Gastrocnemius medialis (tissue), 4 donors: ENCODE measurements at places on chromosomes 13 and 19. TPM values are rescaled to one million over a fixed set of nuclear protein-coding genes. Genes with fewer than 3 reads are reported as not detected.

DNA sequence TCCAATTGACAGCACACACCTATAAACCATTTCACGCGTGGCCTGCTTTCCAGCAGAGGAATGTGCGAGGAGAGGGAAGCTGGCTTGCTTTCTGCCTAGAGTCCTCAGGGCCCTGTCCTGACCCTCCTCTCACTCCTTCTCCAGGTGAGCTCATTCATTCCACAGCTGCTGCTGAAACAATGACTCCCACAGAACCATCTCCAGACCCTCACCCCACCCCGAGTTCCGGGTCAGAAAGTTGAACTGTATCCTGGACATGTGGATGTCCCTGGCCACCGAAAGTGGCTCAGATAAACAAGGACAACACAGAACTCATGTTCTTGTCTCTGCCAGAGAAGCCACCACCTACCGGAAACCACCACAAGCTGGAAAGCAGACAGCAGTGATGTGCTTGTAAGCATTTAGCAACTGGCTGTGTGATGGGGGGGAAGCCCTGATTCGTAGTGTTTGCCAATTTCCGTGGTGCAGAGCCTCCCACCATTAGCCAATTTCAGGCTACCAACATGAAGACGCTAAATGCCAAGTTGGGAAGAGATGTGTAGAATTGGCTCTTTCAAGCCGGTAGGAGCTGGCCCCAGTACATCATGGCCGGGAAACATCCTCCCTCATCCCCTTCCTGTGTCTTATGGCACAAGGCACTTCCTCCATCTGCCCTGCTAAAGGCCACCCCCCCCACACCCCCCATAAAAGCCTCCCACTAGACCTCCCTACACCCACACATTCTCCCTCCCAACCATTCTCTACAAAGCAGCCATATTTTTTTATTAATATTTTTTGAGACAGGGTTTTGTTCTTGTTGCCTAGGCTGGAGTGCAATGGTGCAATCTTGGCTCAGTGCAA, 5.0 kb downstream of the SYCE2 start:
- H3K27ac ChIP-seq = peak overlapping the region; percentile 71
- peak; percentile 28 for DNase-seq
- no peaks in the 10 kb centered on the region for H3K36me3 ChIP-seq
- H3K4me1 ChIP-seq = peaks cover 16% of the 10 kb centered on the region
- no peak overlapping the region for H3K4me3 ChIP-seq
- no peaks in the 10 kb centered on the region for H3K27me3 ChIP-seq

- DNase-seq = no peak
- H3K4me3 ChIP-seq = no peak overlapping the region
- H3K27me3 ChIP-seq = peaks cover 11% of the 10 kb centered on the region
- H3K36me3 ChIP-seq = no peaks in the 10 kb centered on the region
- no peaks in the 10 kb centered on the region for H3K4me1 ChIP-seq
- H3K27ac ChIP-seq = no peak overlapping the region
Measured at GRCh38 chr19:31312009-31312676, 37.1 kb downstream of the TSHZ3 start.

- peaks cover 53% of the 10 kb centered on the region for H3K36me3 ChIP-seq
- no peaks in the 10 kb centered on the region for H3K4me1 ChIP-seq
- no peak overlapping the region for H3K4me3 ChIP-seq
- DNase-seq = no peak
- no peaks in the 10 kb centered on the region for H3K27me3 ChIP-seq
Measured at GRCh38 chr13:25249001-25249543, 38.2 kb downstream of the MTMR6 start.

GRCh38 chr13:65085977-65086376, 2144.2 kb downstream of the PCDH9 start:
- H3K4me1 ChIP-seq = no peaks in the 10 kb centered on the region
- DNase-seq = no peak
- no peak overlapping the region for H3K27ac ChIP-seq
- H3K4me3 ChIP-seq = no peak overlapping the region
- no peaks in the 10 kb centered on the region for H3K36me3 ChIP-seq

DNA sequence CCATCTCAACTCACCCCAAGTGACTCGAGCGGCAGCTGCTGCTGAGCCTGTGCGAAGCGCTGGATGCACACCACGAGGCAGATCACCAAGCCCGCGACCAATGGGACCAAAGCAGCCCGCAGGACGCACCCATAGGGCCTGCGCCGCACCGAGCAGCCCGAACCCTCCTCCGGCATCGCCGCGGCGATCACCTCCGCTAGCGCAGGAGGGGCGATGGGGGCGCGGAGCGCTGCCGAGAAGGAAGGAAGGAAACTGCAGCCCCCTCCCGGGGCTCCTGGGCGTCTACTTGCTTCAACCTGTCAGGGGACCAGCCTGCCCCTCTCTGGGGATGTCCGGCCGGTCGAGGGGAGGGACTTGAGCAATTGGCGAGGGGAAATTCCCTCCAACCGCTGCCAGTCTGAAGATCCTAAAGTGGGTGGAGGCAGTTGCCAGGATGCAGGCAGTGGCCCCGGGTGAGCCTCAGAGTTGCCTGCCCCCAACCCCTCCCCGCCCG, at the start of gene CD70:
Gene CD70, minus strand, starts transcription at position 324 of the 493 bp plus-strand sequence. Its CDS starts 148 bp downstream, at position 176.
- H3K27ac ChIP-seq = no peak within 1 kb of the TSS
- H3K27me3 ChIP-seq = peaks cover 55% of the 10 kb centered on the region
- H3K4me1 ChIP-seq = peaks cover 6% of the 10 kb centered on the region
- H3K4me3 ChIP-seq = no peak within 1 kb of the TSS
- H3K36me3 ChIP-seq = no peaks in the 10 kb centered on the region

DNA sequence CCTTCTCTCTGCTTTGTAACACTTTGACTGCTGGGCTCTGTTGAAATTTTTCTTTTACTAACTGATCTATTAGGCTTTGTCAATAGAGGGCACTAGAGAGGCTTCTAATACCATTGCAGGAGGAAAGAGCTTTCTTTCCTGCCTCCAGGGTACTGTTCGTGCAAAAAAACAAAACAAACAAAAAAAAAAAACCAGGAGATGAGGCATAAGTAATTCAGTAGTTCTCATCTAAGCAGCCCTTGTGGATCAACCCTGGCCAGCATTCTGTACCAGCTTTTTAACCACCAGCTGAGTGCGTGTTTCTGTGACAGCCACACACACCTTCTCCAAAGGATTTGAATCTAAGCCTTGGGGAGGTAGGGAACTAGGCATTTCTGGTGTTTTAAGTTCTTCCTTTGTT, 1707.6 kb upstream of the SLC10A2 start:
- no peaks in the 10 kb centered on the region for H3K27me3 ChIP-seq
- H3K4me1 ChIP-seq = no peaks in the 10 kb centered on the region
- no peaks in the 10 kb centered on the region for H3K36me3 ChIP-seq
- H3K27ac ChIP-seq = no peak overlapping the region
- no peak overlapping the region for H3K4me3 ChIP-seq
- DNase-seq = no peak

- no peaks in the 10 kb centered on the region for H3K36me3 ChIP-seq
- no peak for DNase-seq
- H3K27ac ChIP-seq = no peak overlapping the region
- no peaks in the 10 kb centered on the region for H3K27me3 ChIP-seq
- no peak overlapping the region for H3K4me3 ChIP-seq
Measured at GRCh38 chr13:49806126-49806536, 13.6 kb upstream of the KPNA3 start.

GRCh38 chr19:33684538-33685232, 62.9 kb downstream of the CHST8 start:
- no peaks in the 10 kb centered on the region for H3K36me3 ChIP-seq
- DNase-seq = no peak
- no peaks in the 10 kb centered on the region for H3K4me1 ChIP-seq

DNA sequence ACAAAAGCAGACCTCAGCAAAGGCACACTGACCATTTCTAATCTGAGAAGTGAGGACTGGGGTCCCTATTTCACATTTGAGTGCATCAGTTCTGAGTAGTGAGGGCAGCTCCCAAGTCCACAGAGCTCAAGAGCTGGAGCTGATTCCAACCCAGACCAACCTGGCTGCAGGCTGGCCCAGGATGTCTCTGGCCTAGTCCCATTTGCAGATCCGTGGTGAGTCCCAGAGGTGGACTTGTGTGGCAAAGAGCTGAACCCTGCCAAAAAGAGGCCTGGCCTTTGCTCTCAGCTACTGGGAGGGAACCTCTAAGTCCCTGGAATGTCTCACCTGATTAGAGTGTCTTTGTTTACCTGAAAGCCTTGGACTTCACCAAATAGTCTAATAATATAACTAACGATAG, 14.6 kb downstream of the SIGLEC7 start:
- H3K27me3 ChIP-seq = no peaks in the 10 kb centered on the region
- H3K4me1 ChIP-seq = no peaks in the 10 kb centered on the region

GRCh38 chr19:33193269-33193864, 763 bp upstream of the LRP3 start:
- no peak overlapping the region for H3K27ac ChIP-seq
- H3K4me3 ChIP-seq = peak overlapping the region; percentile 45
- H3K36me3 ChIP-seq = no peaks in the 10 kb centered on the region

DNA sequence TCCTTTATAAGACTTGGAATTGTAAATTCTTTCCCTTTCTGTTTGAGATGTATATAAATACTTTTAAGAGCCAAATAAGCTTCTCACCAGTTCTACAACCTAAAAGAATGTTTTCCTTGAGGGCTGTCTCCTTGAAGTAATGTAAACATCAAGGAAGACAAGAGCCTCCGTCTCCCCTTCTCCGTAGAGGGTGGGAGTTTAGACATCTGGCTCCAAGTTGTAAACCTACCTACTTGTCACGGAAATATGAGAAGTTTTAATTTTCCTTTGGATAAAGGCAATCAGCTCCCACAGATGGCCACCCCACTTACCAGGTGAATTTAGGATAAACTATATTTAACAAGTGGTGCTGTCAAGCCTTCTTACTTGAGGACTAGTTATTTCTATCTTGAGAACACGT, 237.9 kb downstream of the NALCN start:
- H3K27me3 ChIP-seq = no peaks in the 10 kb centered on the region
- no peak overlapping the region for H3K27ac ChIP-seq
- H3K4me3 ChIP-seq = no peak overlapping the region
- no peaks in the 10 kb centered on the region for H3K4me1 ChIP-seq
- H3K36me3 ChIP-seq = no peaks in the 10 kb centered on the region
- DNase-seq = no peak

GRCh38 chr13:44932850-44933251, 56.4 kb downstream of the NUFIP1 start:
- no peak overlapping the region for H3K4me3 ChIP-seq
- H3K36me3 ChIP-seq = no peaks in the 10 kb centered on the region
- peak overlapping the region; percentile 80 for H3K27ac ChIP-seq
- no peaks in the 10 kb centered on the region for H3K27me3 ChIP-seq
- no peak for DNase-seq

GRCh38 chr13:94239135-94239534, 240.3 kb downstream of the DCT start:
- no peak overlapping the region for H3K27ac ChIP-seq
- no peaks in the 10 kb centered on the region for H3K27me3 ChIP-seq
- no peak for DNase-seq
- no peak overlapping the region for H3K4me3 ChIP-seq
- H3K4me1 ChIP-seq = no peaks in the 10 kb centered on the region

DNA sequence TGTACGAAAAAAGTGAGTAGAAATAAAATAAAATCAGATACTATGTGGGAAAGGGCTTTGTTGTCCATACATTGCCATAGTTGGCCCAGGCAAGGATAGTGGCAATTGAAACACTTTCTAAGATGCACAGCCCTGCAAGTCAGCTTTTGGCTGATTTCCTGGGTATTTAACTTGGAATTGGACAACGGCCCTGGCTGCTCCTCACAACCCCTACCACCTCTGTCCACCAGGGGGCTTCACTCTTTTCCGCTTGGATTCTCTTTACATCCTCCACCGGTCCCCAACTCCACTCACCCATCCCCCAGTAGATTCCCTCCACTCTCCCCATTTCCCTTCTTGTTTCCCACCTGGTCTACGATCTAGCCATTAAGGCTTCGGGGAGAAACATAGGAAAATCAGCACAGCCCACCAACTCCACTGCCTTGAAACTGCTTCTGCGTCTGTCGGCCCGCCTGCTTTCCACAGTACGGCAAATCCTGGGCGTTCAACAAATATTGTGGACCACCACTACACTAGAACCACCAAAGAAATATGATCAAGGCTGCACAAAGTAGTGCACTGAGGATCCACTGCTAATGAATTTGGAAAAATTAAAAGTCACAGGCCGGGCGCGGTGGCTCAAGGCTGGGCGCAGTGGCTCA, 48.6 kb upstream of the GTF3A start:
- no peak overlapping the region for H3K4me3 ChIP-seq
- no peaks in the 10 kb centered on the region for H3K27me3 ChIP-seq
- H3K36me3 ChIP-seq = no peaks in the 10 kb centered on the region
- no peaks in the 10 kb centered on the region for H3K4me1 ChIP-seq
- no peak overlapping the region for H3K27ac ChIP-seq

DNA sequence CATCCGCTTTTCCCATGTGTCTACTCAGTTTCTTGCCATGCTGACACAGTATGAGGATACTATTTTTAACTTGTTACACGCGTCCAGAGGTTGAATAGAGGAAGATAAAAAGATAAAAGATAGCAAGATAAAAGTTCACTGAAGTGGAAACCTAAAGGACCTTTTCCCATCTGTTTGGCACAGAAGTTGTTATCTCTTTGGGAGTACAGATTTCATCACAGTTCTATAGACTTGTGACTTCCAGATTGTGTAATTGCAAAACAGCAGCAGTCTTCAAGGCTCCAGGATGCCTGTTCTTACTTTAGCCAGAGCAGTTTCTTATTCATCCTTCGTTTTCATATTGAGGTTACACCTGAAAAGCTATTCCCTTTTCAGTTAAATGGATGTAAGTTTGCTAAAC, 369.2 kb downstream of the GPC5 start:
- no peak overlapping the region for H3K4me3 ChIP-seq
- no peaks in the 10 kb centered on the region for H3K36me3 ChIP-seq
- H3K4me1 ChIP-seq = no peaks in the 10 kb centered on the region
- DNase-seq = no peak

DNA sequence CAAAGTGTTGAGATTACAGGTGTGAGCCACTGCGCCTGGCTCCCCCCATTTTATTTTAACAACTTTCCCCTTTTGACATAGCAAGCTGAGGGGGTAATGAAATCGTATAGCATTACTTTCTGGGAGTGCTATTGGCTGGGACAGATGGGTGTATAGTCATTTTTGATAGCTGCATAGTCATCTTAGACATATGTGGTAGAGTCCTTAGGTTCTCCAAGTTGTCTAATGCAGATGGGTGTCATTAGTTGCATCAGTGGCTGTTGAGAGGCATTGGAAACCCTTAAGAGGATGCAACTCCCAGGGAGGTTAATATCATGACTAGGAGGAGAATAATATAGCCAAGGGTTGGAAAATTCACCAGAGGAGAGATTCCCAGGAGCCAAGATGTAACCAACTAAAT, 28.6 kb upstream of the PNMA8B start:
- H3K4me1 ChIP-seq = no peaks in the 10 kb centered on the region
- DNase-seq = no peak
- no peak overlapping the region for H3K4me3 ChIP-seq
- H3K27me3 ChIP-seq = no peaks in the 10 kb centered on the region
- H3K36me3 ChIP-seq = no peaks in the 10 kb centered on the region
- H3K27ac ChIP-seq = no peak overlapping the region

- no peak for DNase-seq
- H3K36me3 ChIP-seq = no peaks in the 10 kb centered on the region
- no peaks in the 10 kb centered on the region for H3K27me3 ChIP-seq
- no peak overlapping the region for H3K4me3 ChIP-seq
- no peak overlapping the region for H3K27ac ChIP-seq
- H3K4me1 ChIP-seq = no peaks in the 10 kb centered on the region
Measured at GRCh38 chr19:40159744-40160143, 31.5 kb upstream of the MAP3K10 start.

GRCh38 chr19:34075661-34076091, 96.6 kb upstream of the LSM14A start:
- H3K4me3 ChIP-seq = no peak overlapping the region
- no peak overlapping the region for H3K27ac ChIP-seq
- no peaks in the 10 kb centered on the region for H3K4me1 ChIP-seq
- DNase-seq = no peak
- no peaks in the 10 kb centered on the region for H3K36me3 ChIP-seq
- no peaks in the 10 kb centered on the region for H3K27me3 ChIP-seq

Gene OR10H1
- total RNA-seq = not detected

Gene KLK14
- not detected for total RNA-seq

Gene C13orf42
- total RNA-seq = not detected

Gene CEACAM20
- total RNA-seq = not detected

Gene NLRP5
- not detected for total RNA-seq

Gene DCUN1D2
- 63.6 TPM for total RNA-seq
